Renal pelvis (tissue), 12 donors: ENCODE measurements at places on chromosomes 4 and X.

DNA sequence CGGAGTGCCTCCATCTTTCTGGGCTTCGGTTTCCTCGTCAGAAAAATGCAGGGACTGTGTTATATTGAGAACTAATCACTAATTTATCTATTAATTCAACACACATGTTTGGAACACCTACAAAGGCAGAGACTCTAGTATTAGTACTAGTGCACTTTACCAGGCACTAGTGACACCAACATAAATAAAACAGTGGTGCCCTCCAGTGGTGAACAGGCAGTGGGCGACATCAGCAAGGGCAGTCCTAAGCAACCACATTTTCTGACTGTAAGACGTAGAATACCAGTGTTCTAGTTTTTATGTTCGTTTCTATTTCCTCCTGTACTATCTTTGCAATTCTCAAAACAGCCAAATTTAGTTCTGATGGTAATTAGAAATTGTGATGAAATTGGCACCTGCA is 69.1 kb upstream of the UCP1 start:
- DNase-seq = no peak

GRCh38 chr4:98976716-98977115 is 18.8 kb upstream of the METAP1 start:
- DNase-seq = no peak

DNA sequence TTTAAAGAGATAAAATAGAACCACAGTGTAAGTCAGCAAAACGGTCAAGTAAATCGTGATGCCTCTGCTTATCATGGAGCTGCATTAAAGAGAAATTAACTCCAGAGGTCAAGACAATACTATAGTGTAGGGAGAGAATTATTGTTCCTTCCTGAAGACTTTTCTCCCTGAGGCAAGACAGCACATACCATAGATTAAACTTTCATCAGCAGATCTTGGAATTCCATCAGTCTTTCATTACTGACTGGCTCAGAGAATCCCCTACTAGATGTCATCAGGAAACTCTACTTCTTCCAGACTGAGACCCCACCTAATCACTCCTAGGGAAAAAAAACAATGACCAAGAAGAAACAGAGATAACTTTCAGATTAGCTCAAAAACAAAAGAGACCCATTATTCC is 131.3 kb downstream of the NSUN7 start:
- DNase-seq = no peak

DNA sequence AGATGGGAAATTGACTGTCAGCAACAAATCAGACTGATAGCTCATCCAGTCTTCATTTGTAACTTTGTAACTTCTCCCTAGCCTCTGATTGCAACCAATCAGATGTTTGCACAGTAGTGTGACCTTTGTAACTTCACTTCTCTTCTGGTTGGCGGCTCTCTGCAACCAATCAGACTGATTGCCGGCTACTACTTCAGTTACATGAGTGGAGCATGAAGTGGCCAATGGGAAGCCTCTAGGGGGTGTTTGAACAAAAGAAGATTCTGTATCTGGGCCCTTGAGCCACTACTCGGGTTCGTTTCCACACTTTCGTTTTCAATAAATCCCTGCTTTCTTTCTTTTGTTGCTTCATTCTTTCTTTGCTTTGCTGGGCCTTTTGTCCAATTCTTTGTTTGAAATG is 1285.8 kb downstream of the TECRL start:
- DNase-seq = no peak

GRCh38 chrX:151703487-151703886 is 8.2 kb downstream of the PRRG3 start:
- no peak for DNase-seq

DNA sequence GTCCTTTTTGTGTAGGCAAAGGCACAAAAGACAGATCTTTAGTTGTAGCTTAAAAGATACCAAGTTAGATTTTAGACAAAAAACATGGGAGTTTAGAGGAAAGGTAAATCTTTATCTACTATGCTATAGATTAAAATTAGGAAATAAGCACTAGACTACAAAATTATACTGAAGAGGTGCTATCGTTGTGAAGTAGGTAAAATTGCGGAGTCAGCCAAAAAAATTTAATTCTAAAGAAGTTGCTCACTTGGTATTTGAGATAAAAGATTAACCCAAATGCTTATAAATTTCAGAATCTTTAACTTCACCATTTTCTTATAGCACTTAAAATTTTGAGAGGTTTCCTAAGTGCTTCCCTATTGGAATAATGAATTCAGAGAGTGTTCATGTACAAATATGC is 604.1 kb downstream of the GRXCR1 start:
- DNase-seq = no peak

- no peak for DNase-seq
Measured at GRCh38 chr4:184959309-184959708, 59.0 kb upstream of the HELT start.

- DNase-seq = no peak
Measured at GRCh38 chr4:870951-871350, 45.0 kb upstream of the CPLX1 start.

DNA sequence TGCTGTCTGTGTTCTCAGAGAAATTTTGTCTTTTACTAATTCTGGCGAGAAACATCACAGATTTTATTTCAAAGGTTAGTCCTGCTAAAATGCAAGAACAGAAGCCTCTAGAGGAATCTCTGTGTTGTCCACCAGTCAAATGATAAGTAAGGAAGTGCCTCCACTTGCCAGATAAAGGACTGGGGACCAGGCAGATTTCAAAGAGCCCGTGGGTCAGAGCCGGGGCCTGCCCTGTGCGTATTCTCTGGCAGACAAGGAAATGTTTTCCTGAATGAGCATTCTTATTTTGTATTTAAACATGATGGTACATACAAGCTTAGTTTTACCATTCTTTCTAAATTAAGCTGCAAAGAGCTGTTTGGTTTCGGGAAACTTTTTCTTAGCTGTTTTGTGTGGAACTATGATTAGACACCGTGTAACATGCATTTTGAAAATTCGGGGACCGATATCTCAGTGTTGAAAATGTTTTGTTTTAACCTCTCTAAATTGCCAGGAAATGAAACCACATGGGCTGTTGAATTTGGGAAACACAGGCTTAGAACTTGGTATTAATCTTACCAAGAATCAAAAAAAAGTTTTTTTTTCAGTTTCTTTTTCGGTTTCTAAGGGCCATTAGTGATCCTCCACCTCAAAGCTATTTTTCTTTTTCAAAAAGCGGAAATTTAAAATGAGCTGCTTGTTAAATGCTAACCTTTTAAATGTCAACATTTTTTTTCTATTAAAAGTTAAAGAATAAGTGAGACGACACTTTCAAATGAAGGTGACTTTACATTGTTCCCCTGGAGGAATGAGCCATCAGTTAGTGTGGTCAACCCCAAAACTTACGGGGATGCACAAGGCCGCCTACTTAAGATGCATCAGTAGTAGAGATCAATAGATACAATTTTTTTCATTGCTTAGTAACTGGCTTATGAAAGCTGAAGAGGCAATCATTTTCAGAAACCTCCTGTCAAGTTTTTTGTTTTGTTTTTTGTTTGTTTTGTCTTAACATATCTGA is 89.6 kb upstream of the MTM1 start:
- no peak for DNase-seq

GRCh38 chrX:70970482-70970995 is 39.6 kb upstream of the SLC7A3 start:
- DNase-seq = no peak

DNA sequence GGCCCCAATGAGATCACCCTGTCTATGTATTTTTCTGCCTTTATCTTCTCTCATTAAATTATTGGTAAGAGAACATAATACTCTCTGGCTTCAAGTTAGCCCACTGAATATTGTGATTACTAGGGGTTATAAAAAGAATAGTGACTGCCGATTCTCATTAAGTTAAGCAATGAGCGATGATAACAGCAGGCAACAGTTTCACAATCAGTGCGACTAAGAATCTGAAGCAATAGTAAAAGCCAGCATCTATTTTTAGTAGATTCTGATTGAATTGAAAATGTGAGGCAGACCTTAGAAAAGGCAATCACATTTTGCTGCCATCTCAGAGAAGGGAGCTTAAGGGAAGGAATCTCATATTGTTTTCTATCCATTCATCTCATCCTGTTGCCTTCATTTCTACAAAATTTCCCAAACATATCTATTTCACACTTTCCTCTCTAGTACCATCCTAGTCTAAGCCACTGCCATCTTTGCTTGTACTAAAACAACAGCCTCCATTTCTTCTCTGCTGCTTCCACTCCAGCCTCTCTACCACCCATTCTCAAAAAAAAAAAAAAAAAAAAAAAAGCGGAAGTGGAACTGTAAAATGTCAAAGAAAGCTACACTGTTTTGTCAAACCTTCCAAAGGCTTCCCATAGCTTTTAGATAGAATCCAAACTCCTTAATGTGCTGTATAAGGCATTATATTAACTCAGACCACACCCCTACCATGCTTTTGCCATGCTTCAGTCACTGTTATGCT is 17.4 kb downstream of the GABRA4 start:
- DNase-seq = no peak

GRCh38 chrX:43423876-43424275 is 232.2 kb upstream of the MAOA start:
- DNase-seq = no peak

- DNase-seq = no peak
Measured at GRCh38 chr4:25991340-25991739, 77.3 kb downstream of the SMIM20 start.

GRCh38 chrX:11509786-11510185 is 155.9 kb downstream of the ARHGAP6 start:
- DNase-seq = no peak

DNA sequence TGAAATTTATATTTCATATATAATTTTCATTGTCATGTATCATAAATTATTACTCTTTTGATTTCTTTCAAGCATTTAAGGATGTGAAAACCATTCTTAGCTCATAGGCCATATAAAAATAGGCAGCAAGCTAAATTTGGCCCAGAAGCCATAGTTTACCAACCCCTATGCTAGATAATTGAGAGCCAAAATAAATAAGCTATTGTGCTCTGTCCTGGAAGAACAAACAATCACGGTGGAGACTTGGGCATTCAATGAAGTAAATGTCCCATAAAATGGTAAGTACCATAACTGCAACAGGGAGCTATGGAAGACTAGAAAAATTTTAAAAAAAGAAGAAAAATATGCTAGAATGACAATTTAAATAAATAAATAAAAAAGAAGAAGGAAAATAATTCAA is 60.9 kb upstream of the PACRGL start:
- DNase-seq = no peak

DNA sequence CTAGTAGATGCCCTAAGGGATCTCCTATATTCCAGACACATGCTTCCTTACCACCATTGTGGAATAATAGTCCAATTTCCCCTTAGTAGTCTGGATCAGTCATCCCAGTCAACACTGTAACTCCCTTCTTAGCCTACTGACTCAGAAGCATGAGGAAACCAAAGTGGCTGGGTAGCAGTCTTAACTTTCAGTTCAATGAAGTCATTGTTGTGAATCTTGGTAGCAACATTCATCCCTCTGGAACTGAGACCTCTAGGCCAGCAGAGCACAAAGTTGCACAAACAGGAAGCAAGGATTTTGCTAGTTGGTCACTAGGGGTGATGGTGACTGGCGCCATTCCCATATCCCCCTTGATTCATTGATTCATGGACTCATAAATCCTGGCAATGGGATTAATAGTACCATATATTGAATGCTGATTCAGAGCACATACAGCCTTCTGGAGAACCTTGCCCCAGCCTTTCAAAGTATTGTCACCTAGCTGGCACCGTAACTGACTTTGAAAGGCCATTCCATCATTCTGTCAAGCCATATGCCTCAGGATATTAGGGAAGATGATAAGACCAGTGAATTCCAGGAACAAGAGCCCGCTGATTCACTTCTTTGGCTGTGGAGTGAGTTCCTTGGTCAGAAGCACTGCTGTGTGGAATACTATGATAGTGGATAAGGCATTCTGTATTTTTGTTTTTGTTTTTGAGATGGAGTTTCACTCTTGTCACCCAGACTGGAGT is 19.7 kb upstream of the GPAT3 start:
- no peak for DNase-seq

DNA sequence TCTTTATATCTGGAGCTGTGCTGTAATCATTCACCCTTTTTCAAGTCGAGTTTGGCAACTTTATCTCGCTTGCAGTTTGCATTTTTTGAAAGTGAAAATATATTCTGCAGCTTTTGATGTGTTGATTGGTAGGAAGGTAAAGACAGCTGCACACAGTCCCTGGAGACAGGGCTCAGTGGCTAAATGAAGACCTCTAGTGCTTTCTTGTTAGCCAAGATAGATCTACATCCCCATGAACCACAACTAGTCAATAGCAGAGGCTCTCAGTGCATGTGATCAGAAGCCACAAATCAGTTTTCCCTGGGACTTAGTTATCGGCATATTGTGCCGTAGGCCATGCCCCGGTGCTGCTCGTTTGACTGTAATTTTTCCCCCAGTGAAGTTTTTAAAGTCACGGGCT is 587.7 kb upstream of the PITX2 start:
- no peak for DNase-seq

- DNase-seq = no peak
Measured at GRCh38 chrX:129450123-129450522, 73.2 kb downstream of the SMARCA1 start.

DNA sequence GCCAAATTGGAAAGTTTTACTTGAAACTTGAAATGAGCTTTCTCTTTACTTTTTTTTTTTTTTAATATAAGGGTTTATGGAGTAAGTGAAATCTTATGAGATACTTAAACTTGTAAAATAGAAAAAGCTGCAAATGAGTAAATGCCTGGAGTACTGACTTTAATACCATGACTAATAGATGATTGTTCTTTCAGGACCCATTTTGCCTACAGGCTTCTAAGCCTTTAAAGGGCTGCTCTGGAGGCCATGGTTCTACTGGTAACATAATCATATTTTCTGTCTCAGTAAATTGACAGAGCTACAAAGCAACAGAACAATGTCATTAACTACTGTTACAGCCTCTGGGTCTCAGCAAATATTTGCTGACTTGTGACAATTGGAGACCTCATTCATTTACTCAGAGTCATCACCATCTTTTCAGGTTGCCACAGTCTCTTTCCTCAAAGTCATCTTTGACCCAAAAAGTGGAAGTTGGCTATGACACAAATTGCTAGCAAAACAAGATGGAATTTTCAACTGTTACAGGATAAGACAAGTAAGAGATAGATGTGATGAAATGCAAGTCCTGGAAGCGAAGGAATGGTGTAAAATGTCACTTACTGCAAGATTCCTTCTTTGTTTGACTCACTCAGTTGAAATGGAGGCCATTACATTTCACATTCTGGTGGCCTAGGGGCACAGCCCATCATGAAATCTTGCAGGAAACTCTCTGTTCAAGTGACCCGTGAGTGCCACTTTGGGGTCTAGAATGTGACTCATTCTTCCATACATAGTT is 132.7 kb downstream of the BTC start:
- no peak for DNase-seq
